Activated gamma-delta T cell (primary cell): ENCODE measurements at places on chromosomes 7 and 10.

GRCh38 chr10:63696205-63696604 is 175.0 kb downstream of the REEP3 start:
- DNase-seq = no peak

DNA sequence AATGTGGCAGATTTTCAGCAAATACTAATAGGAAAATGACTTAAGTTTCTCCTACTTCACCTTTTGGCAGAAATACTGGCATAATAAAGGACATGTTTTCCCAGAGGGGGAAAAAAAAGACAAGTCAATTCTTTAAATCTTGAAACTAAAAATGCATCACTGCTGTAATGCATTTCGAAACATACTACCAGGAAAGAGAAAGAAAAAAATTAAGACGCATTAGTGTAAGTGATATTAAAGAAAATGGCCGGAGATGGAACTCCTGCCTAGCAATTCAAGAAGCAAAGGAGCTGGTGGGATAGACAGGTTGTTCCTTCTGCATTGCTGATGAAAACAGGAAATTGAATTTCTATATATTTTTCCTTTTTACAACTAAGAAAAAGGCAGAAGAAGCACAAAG is 3.2 kb downstream of the ACTR1A start:
- DNase-seq = no peak

DNA sequence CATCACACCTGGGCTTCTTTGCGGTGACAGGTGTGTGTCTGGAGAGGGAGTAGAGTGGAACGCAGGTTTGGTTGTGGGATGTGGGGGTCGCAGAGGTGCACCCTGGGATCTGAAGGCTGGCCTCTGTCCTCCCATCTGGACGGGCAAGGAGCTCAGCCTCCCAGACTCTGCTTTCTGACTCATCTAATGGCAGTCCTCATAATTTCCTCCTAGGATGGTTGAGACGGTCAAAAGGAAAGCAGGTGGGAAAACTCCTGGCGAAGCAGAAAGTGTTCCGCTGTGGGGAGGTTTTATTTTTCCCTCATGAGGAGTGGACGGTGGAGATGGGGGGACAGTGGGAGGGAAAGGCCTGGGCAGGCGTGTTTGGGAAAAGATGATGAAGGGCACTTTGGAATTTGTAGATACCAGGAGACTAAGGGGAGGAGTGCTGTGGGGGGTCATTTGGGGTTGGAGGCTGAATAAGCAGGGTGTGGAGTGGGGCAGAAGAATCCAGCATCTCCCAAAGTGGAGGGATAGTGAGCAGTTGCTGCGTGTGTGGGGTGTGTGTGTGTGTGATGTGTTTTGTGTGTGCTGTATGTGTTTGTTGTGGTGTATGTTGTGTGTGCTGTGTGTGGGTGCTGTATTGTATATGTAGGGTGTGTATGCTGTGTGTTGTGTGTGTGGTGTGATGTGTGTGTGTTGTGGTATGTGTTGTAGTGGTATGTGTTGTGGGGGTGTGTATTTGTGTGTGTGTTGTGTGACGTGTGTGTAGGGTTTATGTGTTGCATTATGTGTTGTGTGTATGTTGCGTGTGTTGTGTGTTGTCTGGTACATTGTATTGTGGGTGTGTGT is 97.2 kb upstream of the PODXL start:
- no peak for DNase-seq

DNA sequence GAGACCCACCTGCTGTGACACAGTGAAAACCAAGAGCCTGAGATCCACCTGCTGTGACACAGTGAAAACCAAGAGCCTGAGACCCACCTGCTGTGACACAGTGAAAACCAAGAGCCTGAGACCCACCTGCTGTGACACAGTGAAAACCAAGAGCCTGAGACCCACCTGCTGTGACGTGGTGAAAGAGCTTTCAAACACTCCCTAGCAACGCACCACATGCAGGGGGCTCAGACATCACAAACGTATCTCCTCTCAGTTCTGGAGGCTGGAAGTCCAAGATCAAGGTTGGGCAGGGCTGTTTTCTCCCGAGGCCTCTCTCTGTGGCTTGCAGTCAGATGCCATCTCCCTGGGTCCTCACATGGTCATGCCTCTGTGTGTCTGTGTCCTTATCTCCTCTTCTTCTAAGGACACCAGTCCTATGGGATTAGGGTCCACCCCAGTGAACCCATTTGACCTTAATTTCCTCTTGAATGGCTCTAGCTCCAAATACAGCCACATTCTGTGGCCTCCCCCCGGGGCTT is 43.8 kb downstream of the INSIG1 start:
- DNase-seq = no peak

DNA sequence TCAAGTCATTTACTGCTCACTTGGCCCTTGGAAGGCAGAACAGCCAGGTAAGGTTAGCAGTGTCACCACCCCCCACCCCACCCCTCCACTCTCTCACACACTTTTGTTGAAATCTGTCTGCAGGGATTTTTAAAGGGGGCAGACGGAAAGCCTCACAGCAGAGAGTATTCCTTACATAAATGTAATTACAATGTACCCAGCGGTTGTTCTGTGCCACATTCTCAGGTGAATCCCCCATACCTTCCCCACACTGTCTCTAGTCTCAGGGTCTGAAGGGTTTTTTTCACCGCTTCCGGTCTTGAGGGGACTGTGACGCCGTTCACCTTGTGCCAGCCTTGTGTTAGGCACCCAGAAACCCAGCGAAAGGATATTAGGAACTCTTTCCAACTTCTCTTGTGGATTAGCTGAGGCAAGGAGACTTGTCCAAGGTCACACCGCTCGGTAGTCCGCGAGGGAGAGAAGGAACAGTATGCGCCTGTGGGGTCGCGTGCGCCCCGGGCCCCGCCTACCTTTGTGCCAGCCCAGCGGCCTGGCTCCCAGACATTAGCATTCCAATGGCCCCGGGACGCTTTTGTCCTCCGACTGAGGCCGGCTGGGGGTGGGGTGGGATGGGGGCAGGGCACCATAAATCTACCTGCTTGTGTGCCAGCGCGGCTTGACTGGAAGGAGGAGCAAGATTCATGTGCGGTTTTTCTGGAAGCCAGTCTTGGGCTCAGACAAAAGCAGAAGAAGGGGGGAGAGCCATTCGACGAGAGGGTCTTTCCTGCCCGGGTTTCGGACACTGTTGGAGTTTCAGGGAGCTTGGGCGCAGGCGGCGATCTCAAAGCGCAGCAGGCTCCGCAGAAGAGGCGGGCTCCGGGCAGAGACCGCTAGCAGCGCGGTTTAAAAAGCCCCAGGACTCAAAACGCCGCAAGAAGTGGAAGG is 4.5 kb downstream of the NEUROG3 start:
- no peak for DNase-seq
